ENCODE measurements at places on chromosomes 6 and 20.

GRCh38 chr6:169097381-169097959, 156.2 kb downstream of the THBS2 start:
- no peak for DNase-seq

- DNase-seq: no peak
These were observed 114.6 kb upstream of the TAB2 start for GRCh38 chr6:149202952-149203351.

- DNase-seq: no peak
These were observed 24.0 kb downstream of the C6orf132 start for GRCh38 chr6:42118162-42119001.

GRCh38 chr6:170291271-170292110, 613 bp upstream of the DLL1 start:
- DNase-seq: peak; percentile 31

- DNase-seq: no peak
These were observed 519.5 kb upstream of the PTCHD4 start for GRCh38 chr6:48630511-48630910.

All from CD4-positive, CD25-positive, alpha-beta regulatory T cell (primary cell).